Aortic smooth muscle cell (primary cell): ENCODE measurements at places on chromosomes 1 and 21. TPM values are rescaled to one million over a fixed set of nuclear protein-coding genes. Genes with fewer than 3 reads are reported as not detected.

Gene TMPRSS15
- total RNA-seq, result under 0.01 and 0.06 TPM in 2 replicates

Gene C1orf50
- total RNA-seq, result 3.3 and 3.8 TPM in 2 replicates

Gene ZC3H12A
- 8.6 and 9.9 TPM in 2 replicates for total RNA-seq

Gene GBP4
- total RNA-seq, result 0.31 and 0.53 TPM in 2 replicates

Gene IFI16
- total RNA-seq, result 88.3 and 98.1 TPM in 2 replicates

Gene C1orf94
- under 0.01 and 0.06 TPM in 2 replicates for total RNA-seq

Gene TFAP2E
- total RNA-seq, result 0.13 TPM in 1 of 2 replicates, not detected in the other

Gene CFHR3
- total RNA-seq, result 0.06 TPM in 1 of 2 replicates, not detected in the other

Gene ILDR2
- under 0.01 TPM in 1 of 2 replicates, not detected in the other for total RNA-seq

Gene ZNF695
- 1.4 and 2.2 TPM in 2 replicates for total RNA-seq

Gene C8A
- total RNA-seq, result not detected in 2 replicates

Gene MAP10
- total RNA-seq, result 0.66 and 0.93 TPM in 2 replicates

Gene CNR2
- total RNA-seq, result not detected in 2 replicates

Gene CLDN14
- 0.13 and 0.25 TPM in 2 replicates for total RNA-seq

Gene SYT11
- total RNA-seq, result 80.1 and 93.3 TPM in 2 replicates

Gene ABCA4
- total RNA-seq, result 0.44 and 0.53 TPM in 2 replicates

Gene OR2T27
- total RNA-seq, result not detected in 2 replicates

Gene PCP4
- total RNA-seq, result not detected in 2 replicates

Gene MCOLN2
- 2.6 and 4.6 TPM in 2 replicates for total RNA-seq

Gene CITED4
- 6.1 and 6.2 TPM in 2 replicates for total RNA-seq

Gene CTTNBP2NL
- total RNA-seq, result 14.4 and 20.7 TPM in 2 replicates

Gene CRYBG2
- not detected in 2 replicates for total RNA-seq

Gene GPR161
- total RNA-seq, result 11.4 and 13.2 TPM in 2 replicates

Gene SLFNL1
- total RNA-seq, result 0.25 and 0.26 TPM in 2 replicates

Gene KLHL12
- total RNA-seq, result 33.4 and 33.8 TPM in 2 replicates

Gene SPRR2F
- not detected in 2 replicates for total RNA-seq

Gene DYNLT4
- total RNA-seq, result 0.12 TPM in 1 of 2 replicates, not detected in the other

Gene CCT3
- 291 and 402 TPM in 2 replicates for total RNA-seq

Gene CBR3
- total RNA-seq, result 10.8 and 12.4 TPM in 2 replicates

Gene CAMTA1
- total RNA-seq, result 57.6 and 63.1 TPM in 2 replicates
